NCI-H446 (cell line): ENCODE measurements at places on chromosomes 12 and 14.
A peak's percentile ranks its signal among the peaks of the same experiment; 100 is the strongest.

DNA sequence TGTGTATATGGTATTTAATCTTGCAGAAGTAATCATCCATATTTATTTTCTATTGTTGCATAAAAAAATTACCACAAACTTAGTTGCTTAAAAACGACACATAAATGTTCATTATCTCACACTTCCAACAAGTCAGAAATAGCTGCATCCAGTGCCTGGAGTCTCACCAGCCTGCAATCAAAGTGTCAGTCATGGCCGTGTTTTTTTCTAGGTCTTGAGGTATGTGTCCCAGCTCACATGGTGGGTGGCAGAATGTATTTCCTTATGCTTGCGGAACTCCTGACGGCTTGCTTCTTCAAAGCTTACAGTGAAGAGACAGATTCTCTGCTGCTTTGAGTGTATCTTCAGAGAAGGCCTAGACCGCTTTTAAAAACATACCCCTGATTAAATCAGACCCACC is 670.2 kb upstream of the LMO3 start:
- DNase-seq, result no peak

GRCh38 chr12:115320451-115320850 is 636.5 kb upstream of the TBX3 start:
- no peak for DNase-seq

DNA sequence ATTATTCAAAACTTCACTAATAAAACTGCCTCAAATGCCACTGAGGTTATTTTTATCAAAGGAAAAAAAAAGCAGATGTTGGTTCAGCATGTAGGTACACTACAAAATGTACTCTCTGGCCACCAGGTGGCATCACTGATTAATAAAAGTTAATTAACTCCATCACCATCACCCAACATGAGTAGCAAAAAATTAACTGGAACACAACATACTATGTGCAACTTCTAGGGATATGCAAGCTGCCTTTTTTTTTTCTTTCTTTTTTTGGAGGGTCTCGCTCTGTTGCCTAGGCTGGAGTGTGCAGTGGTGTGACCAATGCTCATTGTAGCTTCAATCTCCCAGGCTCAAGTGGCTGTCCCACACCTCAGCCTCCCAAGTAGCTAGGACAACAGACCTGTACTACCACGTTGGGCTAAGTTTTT is 43.8 kb upstream of the NR2C1 start:
- DNase-seq, result peak; percentile 62

- DNase-seq, result no peak
Observed at GRCh38 chr14:101859538-101859902, 98.0 kb downstream of the PPP2R5C start.

DNA sequence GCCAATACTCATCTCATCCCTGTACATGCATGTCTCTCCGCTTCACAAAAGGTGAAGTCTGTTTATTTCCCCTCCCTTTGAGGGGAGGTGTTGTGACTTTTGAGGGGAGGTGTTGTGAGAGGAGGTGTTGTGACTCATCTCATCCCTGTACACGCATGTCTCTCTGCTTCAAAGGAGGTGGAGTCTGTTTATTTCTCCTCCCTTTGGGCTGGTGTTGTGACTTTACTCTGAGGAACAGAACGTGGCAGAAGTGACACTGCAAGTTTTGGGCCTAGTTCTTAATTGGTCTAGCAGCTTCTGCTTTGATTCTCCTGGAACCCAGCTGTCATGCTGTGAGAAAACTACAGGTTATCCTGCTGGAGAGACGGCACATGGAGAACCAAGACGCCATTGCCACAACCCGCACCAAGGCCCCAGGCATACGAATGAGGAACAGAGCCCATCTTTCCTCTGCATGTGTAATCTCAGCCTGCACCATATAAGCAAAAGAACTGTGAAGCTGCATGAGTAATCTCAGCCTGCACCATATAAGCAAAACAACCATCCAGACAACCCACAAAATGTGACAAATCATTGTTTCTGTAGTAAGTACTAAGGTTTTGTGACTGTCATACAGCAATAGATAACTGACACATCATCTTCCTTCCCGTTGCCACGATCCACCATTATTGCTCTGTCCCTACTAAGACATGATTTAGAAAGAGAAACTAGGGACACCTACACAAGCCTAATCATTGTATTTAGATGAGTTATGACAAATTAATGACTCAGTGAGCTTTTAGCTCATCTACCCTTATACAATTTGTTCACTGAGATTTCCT is 30.0 kb downstream of the GALNT4 start:
- DNase-seq, result no peak

- DNase-seq, result no peak
Observed at GRCh38 chr12:65266408-65266807, 12.1 kb upstream of the MSRB3 start.

- DNase-seq, result no peak
Observed at GRCh38 chr12:128594521-128594920, 229.2 kb downstream of the SLC15A4 start.

DNA sequence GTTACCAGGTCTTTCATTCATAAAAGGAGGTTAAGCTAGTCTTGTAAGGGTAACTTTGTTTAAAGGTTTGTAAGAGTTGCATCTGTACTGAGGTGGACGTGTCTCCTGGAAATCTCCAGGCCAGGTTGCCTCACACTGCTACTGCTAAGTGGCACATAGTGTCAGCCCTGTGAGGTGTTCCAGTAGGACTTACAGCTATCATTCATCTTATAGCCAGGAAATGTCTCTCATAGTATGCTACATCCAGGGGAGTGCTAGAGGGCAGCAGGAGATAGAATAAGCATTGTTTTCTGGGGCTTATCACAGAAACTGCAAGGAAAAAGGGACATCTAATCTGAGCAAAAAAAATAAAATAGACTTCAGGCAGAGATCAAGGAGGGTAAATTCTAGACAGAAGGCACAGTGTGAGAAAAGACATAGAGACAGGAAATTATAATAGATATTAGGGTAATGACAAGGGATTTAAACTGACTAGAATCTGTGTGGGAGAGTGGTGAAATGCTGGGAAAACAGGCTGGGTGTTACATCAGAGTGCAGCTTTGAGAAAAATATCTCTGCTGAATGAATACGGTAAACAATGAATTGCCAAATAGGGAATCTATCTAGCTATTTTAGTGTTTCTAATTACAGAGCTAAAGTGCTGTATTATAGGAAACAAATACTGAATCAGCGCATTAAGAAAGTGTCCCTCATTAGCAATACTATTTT is 205.1 kb upstream of the ABCD2 start:
- no peak for DNase-seq

DNA sequence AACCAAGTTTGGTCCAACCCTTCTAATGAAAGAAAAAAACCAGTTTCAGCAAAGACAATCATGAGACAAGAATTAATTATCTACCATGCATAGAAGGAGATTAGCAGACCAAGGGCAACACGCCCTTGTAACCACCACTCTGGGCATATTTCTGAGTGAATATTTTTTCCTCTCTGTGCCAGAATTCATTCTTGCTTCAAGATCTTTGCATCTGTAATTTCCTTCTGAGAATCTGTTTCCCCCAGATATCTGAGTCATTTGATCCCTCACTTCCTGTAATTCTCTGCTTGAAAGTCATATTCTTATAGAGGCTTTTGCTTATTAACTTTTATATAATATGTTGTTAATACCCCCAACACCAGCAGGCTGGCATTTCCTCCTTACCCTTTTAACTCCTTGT is 243.7 kb downstream of the SLC16A7 start:
- no peak for DNase-seq

- no peak for DNase-seq
Observed at GRCh38 chr12:32108787-32109186, 2.1 kb downstream of the BICD1 start.

GRCh38 chr12:15278816-15279658 is 43.3 kb upstream of the PTPRO start:
- DNase-seq, result peak; percentile 85
